ENCODE measurements at places on chromosomes 4 and X. TPM values are rescaled to one million over a fixed set of nuclear protein-coding genes. Genes with fewer than 3 reads are reported as not detected.

Gene TBC1D8B
- 11.3 TPM for total RNA-seq

Gene EVC2
- total RNA-seq, result 12.0 TPM

Gene IL2RG
- 3.2 TPM for total RNA-seq

Gene BEND4
- total RNA-seq, result 1.4 TPM

Gene PLXNB3
- 2.5 TPM for total RNA-seq

Gene UGT8
- total RNA-seq, result 38.4 TPM

Gene GPRIN3
- total RNA-seq, result 12.6 TPM

Gene FAM47E
- total RNA-seq, result 11.1 TPM

Gene ETDB
- not detected for total RNA-seq

Gene GABRE
- 31.9 TPM for total RNA-seq

Gene ABCG2
- 11.2 TPM for total RNA-seq

Gene SUV39H1
- total RNA-seq, result 3.7 TPM

Gene BEX1
- total RNA-seq, result 14.8 TPM

Gene F11
- 2.5 TPM for total RNA-seq

Gene AKAP4
- not detected for total RNA-seq

Gene PASD1
- total RNA-seq, result not detected

Gene TMEM271
- total RNA-seq, result 0.06 TPM

Gene SPANXN5
- not detected for total RNA-seq

Gene CABS1
- not detected for total RNA-seq

Gene RNF175
- 4.7 TPM for total RNA-seq

Gene TCEAL6
- total RNA-seq, result not detected

Gene GPC4
- 23.4 TPM for total RNA-seq

Gene KDR
- total RNA-seq, result 67.2 TPM

Gene IBSP
- total RNA-seq, result not detected

Gene ABCE1
- 94.0 TPM for total RNA-seq

Gene ITM2A
- 83.7 TPM for total RNA-seq

Gene CT45A2
- total RNA-seq, result not detected

Gene SNCA
- total RNA-seq, result 80.4 TPM

Gene TMEM128
- 25.2 TPM for total RNA-seq
